ENCODE measurements at places on chromosomes 13 and 19.
A peak's percentile ranks its signal among the peaks of the same experiment; 100 is the strongest.

DNA sequence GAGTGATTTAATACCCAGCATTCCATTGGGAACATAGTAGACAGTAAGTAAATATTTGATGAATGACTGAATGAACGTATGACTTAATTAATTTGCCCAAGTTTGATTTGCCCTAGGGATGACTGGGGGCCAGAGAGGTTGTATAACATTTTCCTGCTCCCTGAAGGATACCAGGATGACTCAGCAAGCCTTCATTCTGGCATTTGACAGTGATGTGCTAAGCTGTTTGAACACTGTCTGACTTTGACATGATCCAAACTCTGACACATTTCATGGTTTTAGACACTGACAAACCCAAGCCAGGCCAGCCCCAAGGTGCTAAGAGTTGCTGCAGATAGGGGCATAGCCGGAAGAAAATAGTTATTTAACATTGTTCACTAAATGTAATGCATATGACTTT, 53.4 kb upstream of the KLF12 start:
- H3K4me3 ChIP-seq: no peak overlapping the region
- no peaks in the 10 kb centered on the region for H3K4me1 ChIP-seq
- no peak overlapping the region for H3K27ac ChIP-seq
- H3K27me3 ChIP-seq: no peaks in the 10 kb centered on the region
- no peaks in the 10 kb centered on the region for H3K36me3 ChIP-seq
- ATAC-seq: no peak

GRCh38 chr19:49498475-49498874, 2.2 kb downstream of the RPS11 start:
- H3K4me3 ChIP-seq: no peak overlapping the region
- H3K4me1 ChIP-seq: peaks cover 26% of the 10 kb centered on the region
- peaks cover 34% of the 10 kb centered on the region for H3K36me3 ChIP-seq
- H3K27me3 ChIP-seq: no peaks in the 10 kb centered on the region

DNA sequence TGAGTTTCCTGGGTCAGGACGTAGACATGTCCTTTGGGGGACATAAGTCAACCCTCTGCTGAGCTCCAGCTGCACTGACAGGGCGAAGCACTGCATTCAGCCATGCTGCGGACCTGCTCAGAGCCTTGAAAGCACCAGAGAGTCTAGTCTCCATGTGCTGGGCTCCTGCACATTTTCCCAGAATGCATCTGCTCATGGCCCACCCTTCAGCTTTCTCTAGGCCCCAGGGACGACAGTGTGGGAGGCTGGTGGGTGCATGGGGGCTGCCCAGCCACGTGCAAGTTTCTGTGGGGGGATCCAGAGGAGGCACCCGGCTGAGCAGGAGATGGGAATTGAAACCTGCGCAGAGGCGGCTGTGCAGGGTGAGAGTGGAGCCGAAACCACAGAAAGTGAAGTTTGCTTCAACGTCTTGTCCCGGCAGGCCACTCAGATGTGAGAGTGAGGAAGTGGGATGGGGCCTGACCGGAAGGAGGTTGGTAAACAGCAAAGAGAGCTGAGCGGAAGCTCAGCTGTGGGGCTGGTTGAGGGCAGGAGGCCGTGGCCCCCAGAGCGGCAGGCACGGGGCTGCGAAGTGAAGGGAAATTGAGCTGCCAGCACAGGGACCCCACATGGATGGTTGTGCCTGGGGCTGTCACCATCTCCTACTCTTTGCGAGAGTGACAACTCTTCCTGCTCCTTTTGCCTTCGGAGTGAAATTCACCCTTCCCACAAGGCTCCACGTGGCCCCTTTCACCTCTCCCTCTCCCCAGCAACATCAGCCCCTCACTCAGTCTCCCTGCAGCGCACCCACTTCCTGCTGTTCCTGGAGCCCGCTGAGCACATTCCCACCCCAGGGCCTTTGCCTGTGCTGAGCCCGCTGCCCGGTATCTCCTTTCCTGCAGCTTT, 11.8 kb downstream of the PGLS start:
- no peak overlapping the region for H3K4me3 ChIP-seq
- no peak overlapping the region for H3K27ac ChIP-seq
- peak; percentile 51 for ATAC-seq
- H3K27me3 ChIP-seq: peaks cover 52% of the 10 kb centered on the region
- H3K4me1 ChIP-seq: no peaks in the 10 kb centered on the region
- H3K36me3 ChIP-seq: no peaks in the 10 kb centered on the region

GRCh38 chr13:103006641-103007426, 59.4 kb downstream of the SLC10A2 start:
- ATAC-seq: no peak
- no peak overlapping the region for H3K4me3 ChIP-seq
- no peaks in the 10 kb centered on the region for H3K4me1 ChIP-seq
- no peaks in the 10 kb centered on the region for H3K36me3 ChIP-seq
- peaks cover 3% of the 10 kb centered on the region for H3K27me3 ChIP-seq

DNA sequence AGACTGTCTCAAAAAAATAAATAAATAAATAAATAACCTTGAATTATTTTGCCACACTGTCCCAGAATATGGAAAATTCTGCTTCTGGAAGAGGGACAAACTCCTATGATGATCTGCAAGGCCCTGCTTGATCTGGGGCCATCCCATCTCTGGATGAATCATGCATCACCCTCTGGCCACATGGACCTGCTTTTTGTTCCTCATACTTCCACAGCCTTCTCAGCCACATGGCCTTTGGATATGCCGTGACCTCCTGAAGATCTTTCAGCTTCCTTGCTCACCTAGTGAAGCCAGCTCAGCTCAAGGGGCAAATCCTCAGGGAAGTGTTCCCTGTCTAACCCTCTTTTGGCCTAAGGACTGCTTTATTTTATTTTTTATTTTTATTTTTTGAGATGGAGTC, 10.3 kb downstream of the IER2 start:
- no peaks in the 10 kb centered on the region for H3K4me1 ChIP-seq
- no peak for ATAC-seq
- no peaks in the 10 kb centered on the region for H3K36me3 ChIP-seq
- no peak overlapping the region for H3K4me3 ChIP-seq
- H3K27me3 ChIP-seq: no peaks in the 10 kb centered on the region
- no peak overlapping the region for H3K27ac ChIP-seq
